ENCODE measurements at places on chromosomes 6 and 20.

DNA sequence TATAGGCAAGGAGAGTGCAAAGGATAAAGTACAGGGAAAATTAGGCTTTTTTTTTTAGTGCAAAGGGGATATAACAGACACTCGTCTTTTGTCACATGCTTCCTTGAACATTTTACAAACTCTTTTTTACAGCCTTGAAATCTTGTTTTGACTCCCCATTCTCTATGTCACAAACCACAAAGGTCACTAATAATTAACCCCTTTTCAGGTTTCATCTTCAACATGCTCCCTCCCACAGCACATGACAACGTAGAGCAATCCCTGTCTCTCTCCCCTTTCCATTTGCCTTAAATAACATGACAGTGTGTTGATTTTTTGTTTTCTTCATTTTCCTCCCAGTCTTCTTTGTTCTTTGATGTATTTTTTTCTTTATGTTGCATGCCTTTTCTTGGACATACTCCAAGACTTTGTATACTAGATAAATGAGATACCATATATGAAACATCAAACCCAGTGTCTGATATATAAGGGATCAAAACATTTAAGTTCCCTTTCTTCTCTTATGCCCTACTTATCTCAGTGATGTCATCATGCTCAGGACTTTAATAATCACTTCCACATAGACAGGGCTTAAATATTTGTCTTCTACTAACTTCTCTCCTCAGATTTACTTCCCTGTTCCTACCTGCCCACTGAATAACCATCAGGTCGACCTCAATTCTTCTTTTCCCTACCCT is 378.7 kb upstream of the HSF2 start:
- no peak for DNase-seq

DNA sequence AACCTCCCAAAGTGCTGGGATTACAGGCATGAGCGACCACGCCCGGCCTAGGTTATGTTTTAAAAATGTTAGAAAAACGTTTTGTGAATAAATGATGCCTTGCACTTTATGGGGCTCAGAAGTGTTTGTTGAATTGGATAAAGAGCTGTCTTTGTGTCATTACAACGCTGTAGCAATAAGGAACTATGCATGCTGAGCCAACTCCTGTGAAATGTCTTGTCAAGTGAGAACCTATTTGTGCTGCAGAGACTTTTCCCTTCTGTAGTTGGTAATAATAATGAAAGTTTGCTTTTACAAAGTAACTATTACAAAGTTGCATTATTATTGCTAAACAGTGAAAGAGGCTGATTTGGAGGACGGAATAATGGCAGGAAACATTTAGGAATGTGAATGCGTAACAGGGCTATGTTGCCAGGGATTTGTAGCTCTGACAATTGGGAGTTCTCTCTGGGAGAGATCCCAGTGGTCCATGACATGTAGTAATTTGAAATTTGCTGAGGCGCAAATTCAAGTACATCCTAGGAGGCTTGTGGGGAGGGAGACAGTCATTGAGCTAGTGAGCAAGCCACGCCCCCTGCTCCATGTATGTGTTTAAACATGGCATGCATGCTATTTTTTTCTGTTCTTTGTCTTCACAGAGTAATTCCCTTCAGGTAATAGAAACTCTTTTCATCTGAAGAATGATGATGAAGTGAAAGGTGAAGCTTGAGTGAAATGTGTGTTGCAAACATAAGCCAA is 16.8 kb upstream of the BICRAL start:
- no peak for DNase-seq

DNA sequence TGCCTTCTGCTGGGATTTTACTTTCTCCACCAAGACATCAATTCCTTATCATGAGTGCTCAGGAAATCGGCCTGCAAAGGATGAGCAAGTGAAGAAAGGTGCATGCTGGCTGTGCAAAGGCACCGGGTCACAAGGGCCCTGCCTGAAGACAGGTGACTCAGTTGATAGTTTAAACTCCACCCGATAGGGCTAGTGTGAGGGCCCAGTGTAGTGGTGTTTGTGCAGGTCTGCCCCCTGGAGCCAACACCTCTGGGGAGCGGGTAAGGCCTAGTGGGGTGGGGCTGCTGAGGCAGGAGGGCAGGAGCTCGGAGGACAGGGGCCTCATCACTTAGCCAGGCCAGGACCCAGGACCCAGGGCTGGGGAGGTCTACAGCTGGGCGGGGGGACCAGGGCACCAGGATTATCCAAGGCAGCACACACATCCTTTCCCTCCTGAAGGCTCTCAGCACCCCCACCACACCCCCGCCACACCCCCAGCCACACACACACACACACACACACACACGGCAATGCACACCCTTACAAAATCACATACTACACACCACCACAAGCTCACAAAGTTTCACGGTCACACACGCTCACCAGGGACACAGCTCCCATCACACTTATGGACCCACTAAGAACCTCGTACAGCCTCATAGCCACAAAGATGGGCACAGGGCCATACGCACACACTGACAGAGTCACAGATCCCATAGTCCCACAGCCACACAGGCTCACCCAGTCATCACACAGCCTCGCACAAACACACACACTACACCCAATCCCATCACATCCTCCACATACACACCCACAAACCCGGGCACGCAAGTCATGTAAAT is 75.4 kb downstream of the GRM4 start:
- DNase-seq = no peak

DNA sequence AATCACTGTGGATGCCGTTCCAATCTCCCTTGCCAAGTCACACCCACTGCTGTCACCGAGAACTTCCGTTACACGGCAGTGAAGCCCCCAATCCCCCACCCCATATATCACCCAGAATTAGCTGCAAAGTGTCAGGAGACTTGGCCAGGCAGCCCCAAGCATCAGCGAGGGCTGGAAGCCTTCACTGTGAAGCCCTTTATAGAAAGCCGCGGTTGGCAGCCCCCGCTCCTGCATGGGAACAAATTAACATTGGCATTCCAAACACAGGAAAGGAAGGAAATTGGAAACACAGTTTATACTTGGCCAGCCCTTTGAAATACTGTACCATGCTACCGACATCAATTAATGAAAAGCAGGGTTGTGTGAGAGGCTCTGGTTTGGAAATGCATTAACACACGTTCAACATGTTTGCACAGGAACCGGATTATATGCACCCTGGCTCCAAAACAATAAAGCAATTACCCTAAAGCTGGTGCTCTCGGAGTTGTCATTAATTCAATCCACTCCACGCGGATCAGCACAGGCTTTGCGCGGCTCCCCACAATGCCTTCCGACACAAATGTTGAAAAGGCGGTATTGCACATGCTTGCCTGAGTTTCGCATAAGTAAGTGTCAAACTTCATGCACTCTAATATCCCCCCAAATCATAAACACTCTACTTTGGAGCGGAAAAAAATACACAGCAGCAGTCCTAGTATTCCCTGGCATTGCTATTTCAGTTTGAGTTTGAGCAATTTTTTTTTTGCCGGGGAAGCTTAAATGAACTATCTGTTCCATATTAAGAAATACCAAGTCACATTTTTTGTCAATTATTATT is 7.1 kb downstream of the BMP7 start:
- no peak for DNase-seq

DNA sequence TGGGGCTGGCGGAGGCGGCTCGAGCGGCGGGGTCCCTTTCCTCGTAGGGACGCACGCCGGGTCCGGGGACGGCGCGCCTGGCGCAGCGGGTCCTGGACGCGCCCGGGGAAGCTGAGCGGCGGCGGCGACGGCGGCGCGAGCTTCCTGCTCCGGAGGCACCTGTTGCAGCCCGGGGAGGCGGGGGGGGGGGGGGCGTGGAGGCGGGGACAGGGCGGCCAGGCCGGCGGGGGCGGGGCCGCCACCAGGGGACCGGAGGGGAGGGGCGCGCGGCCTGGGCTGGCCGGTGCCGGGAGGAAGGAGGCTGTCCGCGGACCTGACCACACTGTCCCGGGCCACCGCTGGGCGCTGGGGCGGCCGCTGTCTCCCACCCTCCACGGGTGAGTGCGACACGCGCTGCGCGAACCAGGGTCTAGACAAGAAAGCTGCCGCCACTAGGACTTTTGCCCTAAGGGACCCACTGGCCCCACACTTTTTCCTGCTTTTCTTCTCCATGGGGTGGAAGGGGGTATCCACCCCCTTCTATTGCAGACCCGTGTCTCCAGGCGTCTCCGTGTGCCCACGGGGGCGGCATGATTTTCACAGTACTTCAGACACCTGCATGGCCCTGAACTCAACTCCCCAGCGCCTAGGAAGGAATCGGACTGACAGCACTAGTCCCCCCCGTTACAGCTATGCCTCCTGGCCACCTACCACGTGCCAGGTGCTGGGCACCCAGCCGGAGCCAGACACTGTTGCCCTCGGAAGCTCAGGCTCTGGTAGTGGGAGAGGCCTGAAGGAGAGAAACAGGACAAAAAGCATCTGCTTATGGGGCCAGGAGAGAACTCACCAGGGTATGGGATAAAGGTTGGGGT is at the start of gene NFATC2:
NFATC2 (minus strand) TSS at position 149 of the 851 bp plus-strand sequence. CDS start 220 bp downstream, outside the sequence.
- DNase-seq = no peak

DNA sequence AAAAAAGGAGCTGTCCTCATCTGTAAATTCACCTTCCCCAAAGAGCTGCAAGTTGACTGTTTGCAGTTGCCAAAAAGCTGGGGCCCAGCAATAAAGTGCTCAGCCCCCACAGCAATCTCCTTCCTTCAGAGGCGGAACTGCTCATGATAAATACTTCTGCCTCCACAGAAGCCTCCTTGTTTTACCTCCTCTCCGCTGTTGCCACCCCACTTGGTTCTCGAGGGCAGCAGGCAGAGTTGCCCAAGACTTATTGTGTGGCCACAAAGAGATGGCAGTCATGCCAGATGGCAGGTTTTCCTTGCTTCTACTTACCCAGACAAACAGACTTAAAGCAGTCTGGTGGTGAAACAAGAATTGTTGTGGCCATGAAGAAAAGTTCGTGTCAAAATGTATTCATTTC is 66.3 kb downstream of the SLX4IP start:
- peak; percentile 21 for DNase-seq

- DNase-seq = no peak
Measured at GRCh38 chr6:27957516-27957915, 475 bp downstream of the OR2B6 start.

DNA sequence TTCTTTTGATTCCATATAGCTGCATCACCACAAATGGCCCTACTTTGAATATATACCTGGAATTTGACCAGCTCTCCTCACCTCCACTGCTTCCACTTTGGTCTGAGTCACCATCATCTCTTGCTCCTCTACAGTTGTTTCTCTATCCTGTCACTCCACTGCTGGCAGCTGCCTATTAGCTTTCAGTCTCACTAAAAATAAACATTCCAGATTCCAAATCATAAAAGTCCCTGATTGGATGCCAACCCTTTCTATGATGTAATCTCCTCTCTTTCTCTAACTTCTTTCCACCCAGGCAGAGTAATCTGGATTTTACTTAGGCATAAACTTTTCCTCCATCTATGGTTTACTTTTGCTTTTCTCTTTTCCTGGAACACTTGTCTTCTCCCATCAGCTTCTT is 49.1 kb downstream of the RFPL4B start:
- no peak for DNase-seq

- DNase-seq = no peak
Measured at GRCh38 chr20:63735859-63736718, at the start of gene LIME1. Gene LIME1, plus strand, starts transcription at chr20:63736664. Its CDS starts 886 bp downstream, at chr20:63737550.

DNA sequence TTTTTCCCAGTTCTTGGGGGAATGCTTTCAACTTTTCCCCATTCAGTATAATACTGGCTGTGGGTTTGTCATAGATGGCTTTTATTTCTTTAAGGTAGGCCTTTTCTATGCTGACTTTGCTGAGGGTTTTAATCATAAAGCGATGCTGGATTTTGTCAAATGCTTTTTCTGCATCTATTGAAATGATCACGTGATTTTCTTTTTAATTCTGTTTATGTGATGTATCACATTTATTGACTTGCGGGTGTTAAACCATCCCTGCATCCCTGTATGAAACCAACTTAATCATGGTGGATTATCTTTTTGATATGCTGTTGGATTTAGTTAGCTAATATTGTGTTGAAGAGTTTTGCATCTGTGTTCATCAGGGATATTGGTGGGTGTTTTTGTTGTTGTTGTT is 65.6 kb downstream of the ERMARD start:
- no peak for DNase-seq

- no peak for DNase-seq
Measured at GRCh38 chr6:33627876-33628275, 6.8 kb downstream of the ITPR3 start.

DNA sequence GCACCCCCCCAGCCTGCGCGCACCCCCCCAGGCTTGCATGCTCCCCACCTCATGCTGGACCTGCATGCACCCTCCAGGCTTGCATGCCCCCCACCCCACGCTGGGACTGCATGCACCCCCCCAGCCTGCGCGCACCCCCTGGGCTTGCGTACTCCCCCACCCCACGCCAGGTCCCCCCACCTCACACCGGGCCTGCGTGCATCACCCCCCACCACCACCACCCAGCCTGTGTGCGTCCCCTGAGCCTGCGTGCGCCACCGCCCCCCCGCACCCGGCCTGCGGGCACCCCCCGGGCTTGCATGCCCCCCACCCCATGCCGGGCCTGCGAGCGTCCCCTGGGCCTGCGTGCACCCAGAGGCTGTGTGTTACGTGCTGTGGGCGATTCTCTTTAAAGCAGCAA is 61.0 kb upstream of the SLCO4A1 start:
- DNase-seq = no peak

GRCh38 chr20:31569163-31570020 is 35.7 kb upstream of the ID1 start:
- peak; percentile 46 for DNase-seq

DNA sequence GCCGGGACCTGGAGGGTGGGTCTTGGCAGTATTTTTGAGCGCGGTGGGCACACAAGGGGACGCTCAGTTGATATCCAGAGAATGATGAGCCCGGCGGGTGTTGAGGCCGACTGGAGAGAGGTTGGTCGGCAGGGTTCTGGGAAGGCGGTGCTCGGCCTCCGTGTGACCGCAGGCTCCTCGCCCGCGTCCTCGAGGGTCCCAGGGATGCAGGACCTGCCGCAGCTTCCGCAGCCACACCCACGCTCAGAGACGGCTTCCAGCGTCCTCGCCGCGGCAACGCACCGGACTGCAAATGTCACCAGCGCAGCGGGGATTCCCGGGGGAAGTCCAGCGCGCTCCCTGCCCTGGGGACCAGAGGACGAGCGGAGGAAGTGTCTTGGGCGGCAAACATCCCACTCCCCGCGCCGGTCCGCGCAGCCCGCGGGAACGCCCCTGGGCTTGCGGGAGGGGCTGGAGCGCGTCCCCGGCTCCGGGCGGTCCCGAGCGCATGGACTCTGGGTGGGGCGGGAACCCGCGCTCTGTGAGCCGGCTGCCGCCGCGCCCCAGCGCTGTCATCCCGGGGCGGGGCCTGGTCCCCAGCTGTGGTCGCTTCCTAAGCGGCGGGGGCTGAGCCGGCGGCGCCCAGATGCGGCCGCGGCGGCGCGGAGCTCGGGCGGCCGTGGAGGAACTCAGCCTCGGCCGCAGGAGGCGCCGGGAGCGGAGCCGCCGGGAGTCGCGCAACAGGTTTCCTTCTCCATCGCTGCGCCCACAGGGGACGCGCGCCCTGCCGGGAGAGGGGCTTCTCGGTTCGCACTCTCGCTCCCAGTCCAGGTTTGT is at the start of gene STX11:
STX11 (plus strand) TSS at position 624 of the 816 bp plus-strand sequence. CDS start 36,111 bp downstream, outside the sequence.
- DNase-seq = peak; percentile 25

DNA sequence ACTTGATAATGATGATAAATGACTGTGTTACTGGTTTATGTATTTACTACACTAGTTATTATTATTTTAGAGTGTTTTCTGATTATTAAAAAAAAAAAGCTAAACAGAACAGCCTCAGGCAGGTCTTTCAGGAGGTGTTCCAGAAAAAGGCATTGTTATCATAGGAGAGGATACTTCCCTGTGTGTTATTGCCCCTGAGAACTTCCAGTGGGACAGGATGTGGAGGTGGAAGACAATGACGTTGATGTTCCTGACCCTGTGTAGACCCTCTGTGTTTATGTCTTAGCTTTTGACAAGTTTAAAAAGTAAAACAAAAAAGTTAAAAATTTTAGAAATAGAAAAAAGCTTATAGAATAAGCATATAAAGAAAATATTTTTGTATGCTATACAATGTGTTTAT is 49.1 kb downstream of the NCOA7 start:
- DNase-seq = no peak
